ENCODE measurements at places on chromosomes 5 and 9.

- no peak for DNase-seq
Observed at GRCh38 chr9:136436055-136436634, 3.5 kb downstream of the INPP5E start.

DNA sequence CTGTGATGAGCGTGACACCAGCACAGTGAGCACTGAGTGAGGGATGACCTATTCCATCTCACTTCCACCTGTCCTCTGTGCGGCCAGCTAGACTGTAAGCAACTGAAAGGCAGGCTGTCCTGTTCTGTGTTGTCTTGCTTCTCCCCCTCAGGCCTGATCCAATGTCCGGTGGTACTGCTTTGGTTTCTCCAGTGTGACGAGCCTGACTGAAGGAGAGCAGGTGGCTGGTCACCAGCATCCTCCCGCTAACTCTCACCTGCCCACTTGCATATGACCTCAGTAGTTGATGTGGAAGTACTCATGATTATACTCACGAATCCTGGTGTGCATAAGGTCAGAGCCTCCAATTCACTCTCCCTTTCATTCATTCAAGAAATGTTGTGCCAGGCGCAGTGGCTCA lies 2.4 kb upstream of the SLC27A4 start:
- no peak for DNase-seq

- no peak for DNase-seq
Observed at GRCh38 chr5:172860520-172861443, 26.7 kb downstream of the ERGIC1 start.

GRCh38 chr9:36064448-36065037 lies 27.8 kb downstream of the RECK start:
- no peak for DNase-seq

- DNase-seq: no peak
Observed at GRCh38 chr9:419571-420171, 205.0 kb downstream of the DOCK8 start.

DNA sequence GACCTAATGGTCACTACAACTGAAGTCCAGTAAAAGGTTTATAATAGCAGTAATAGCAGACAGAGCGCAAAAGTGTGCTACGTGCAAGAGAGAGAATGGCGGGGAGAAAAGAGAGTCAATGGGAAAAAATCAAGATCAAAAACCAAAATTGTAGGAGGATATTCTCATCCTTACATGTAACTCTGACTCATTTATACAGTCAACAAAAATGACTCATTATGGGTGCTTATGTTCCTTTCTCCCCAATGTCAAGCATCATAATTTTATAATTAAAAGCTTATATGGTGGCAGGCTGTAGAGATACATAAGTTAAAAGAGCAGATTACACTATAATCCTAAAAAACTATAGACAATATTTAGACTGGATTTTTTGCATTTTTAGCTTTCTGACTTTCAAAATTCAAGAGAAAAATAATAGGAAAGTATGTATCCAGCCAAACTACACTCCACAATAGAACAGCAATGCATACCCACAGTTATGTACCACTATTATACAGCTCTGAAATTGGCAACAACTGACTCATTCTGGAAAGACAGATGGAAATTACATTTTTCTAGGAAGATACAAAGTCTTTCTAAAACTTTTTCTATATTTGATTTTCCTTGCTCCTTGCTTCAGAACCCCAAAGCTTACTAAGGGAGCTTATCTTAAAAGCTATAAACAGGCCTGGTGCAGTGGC lies 78.4 kb downstream of the PLPP1 start:
- no peak for DNase-seq
